ENCODE measurements at places on chromosomes 6 and 20. TPM values are rescaled to one million over a fixed set of nuclear protein-coding genes. Genes with fewer than 3 reads are reported as not detected.

The PREP gene
- total RNA-seq: 17.2 TPM

The RSPO3 gene
- 0.20 TPM for total RNA-seq

The UTRN gene
- 180 TPM for total RNA-seq

The DPPA5 gene
- not detected for total RNA-seq

The NKX2-4 gene
- total RNA-seq: not detected

The THBD gene
- total RNA-seq: 82.9 TPM

The OR14J1 gene
- not detected for total RNA-seq

The TENT5A gene
- total RNA-seq: 8.0 TPM

The CNBD2 gene
- total RNA-seq: 5.1 TPM

The OR2H1 gene
- total RNA-seq: not detected

The DSN1 gene
- 32.4 TPM for total RNA-seq

The RIMS1 gene
- 0.13 TPM for total RNA-seq

The ERVFRD-1 gene
- total RNA-seq: 6.5 TPM

The GGTLC1 gene
- not detected for total RNA-seq

The FIG4 gene
- 14.9 TPM for total RNA-seq

The SLC22A7 gene
- not detected for total RNA-seq

The TAF8 gene
- total RNA-seq: 23.0 TPM

The DUSP22 gene
- total RNA-seq: 29.6 TPM

The LTB gene
- 7.0 TPM for total RNA-seq

The FAXC gene
- total RNA-seq: 0.20 TPM

The CST2 gene
- total RNA-seq: not detected

The MOXD1 gene
- total RNA-seq: 0.07 TPM

The TNNC2 gene
- not detected for total RNA-seq

The BEND3 gene
- 1.2 TPM for total RNA-seq

The NKX2-2 gene
- total RNA-seq: not detected
